Stimulated activated CD8-positive, alpha-beta memory T cell treated with anti-CD3 and anti-CD28 coated beads, Interleukin-4, amount 100 ng/mL, for 1 hour (primary cell): ENCODE measurements at places on chromosomes 3 and 15.

DNA sequence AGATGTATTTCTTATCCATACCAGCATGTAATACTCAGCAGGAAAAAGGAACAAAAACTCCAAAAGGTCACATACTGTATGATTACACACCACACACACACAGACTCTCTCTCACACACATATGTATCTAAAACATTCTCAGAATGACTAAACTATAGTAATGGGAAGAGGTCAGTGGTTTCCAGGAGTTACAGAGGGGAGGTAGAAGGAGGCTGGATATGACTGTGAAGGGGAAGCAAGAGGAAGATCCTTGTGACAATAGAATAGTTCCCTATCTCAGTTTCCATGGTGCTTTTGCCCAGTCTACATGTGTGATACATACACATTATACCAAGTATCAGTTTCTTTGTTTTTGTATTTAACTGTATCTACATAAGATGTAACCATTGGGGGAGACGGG, 190.1 kb downstream of the IL5RA start:
- no peak for DNase-seq

DNA sequence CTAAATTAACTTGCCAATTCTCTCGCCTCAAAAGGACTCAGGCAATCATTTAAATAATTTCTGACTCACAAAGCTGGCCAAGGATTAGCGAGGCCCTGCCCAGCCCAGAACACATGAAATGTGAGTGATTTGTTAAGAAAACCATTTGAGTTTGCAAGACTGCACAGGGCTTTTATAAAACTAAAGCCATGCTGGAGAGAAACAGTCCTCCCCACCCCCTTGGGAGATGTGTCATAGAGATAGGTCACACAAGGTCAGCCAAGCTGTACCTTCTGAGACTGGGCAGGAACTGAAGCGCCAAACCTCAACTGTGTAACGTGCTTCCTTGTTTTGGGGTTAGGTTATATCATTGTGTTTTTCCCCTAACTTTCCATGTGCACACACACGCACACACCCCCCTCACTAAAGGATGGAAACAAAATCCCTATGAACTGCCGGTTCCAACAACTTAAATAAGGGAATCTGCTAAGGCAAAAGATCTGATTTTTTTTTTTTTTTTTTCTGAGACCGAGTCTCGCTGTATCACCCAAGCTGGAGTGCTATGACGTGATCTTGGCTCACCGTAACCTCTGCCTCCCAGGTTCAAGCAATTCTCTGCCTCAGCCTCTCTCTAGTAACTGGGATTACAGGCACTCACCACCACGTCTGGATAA, 8.1 kb downstream of the SPATA12 start:
- DNase-seq, result no peak

- DNase-seq, result no peak
Measured at GRCh38 chr3:50617911-50618481, 1.0 kb downstream of the MAPKAPK3 start.

DNA sequence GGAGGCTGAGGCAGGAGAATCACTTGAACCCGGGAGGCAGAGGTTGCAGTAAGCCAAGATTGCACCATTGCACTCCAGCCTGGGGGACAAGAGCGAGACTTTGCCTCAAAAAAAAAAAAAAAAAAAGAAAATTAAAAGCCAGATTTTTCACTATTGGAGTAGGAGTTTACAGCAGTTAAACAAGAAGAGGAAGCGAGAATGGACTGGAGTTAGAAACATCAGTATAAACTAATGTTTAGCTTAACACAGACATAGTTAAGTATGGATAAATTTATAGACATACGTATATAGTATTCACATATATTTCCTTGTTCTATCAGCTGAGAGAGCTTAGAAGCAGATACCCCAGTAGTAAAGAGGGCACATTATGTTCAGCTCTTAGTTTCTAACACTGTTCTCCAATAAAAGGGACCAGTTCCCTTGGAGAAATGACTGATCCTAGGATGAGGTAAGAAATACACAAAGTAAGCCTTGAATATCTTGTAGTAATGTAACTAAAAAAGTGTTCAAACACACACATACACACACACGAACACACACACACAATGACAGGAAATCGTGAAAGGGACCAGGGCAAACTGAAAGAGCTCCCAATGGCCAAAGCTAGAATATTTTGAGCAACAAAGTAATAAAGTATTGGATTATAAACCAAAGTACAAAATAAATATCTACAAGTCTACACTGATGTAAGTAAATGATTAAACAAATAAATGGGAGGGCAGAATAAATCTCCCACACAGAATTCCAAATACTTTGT, 25.1 kb downstream of the PIK3CB start:
- no peak for DNase-seq

DNA sequence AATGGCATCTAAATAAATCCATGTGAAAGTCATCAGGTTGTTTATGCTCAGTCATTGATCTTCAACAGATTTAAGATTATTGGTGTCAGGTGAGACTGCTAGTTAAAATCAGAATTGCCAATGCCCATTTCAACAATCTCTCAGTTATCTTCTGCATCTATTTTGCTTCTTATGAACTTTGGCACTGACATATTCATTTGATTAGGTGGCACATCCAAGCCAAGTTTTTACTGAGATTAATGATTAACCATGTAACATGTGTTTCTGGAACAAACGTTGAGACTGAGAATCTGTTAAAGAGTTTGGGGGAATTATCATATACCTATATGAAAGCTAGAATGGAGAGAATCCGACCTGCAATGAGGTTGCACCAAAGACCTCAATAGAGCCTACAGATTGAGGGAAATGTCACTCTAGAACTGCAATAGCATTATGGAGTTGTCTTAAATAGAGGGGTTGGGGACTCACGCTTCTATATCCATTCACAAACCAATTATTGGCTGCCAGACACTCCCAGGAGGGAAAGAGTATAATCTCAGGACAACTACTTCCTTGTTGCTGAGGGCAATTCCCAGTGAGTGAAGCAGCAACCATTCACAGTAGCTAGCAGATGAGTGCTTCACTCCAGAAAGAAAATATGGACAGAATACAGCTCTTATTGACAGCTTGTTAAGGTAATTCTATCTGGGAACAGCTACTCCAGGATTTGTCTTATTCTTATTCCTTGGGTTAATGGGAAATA, 891.3 kb downstream of the SQOR start:
- no peak for DNase-seq

- DNase-seq, result no peak
Measured at GRCh38 chr3:192902549-192902948, 15.1 kb downstream of the MB21D2 start.

DNA sequence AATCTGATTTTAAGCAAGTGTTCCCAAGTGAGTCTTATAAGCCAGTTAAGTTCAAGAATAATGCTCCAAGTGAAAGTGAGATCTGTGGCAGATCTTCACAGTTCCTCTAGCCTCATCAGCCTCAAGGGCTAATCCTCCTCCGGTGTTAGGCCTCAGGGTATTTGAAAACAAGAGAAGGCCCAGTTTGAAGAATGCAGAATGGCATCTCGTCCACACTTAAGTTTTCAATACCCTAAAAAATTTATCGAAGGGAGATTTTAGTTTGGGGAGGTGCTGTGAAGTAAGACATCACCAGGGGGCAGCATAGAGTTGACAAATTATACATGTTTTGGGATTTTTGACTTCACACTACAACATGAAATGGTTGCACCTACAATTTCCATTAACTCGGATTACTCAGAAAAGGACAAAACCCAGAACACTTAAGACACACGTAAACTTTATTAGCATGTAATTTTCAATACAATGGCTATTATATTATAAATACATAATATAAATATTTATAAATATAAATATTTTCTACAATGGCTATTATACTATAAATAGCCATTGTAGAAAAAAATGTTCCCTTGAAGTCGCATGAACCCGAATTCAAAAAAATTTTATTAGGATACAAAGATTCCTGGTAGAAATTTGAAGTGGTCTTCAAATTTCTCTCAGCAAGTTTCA, 2.3 kb upstream of the TMEM266 start:
- no peak for DNase-seq

GRCh38 chr15:48507416-48508065, 138.0 kb downstream of the FBN1 start:
- DNase-seq, result no peak

DNA sequence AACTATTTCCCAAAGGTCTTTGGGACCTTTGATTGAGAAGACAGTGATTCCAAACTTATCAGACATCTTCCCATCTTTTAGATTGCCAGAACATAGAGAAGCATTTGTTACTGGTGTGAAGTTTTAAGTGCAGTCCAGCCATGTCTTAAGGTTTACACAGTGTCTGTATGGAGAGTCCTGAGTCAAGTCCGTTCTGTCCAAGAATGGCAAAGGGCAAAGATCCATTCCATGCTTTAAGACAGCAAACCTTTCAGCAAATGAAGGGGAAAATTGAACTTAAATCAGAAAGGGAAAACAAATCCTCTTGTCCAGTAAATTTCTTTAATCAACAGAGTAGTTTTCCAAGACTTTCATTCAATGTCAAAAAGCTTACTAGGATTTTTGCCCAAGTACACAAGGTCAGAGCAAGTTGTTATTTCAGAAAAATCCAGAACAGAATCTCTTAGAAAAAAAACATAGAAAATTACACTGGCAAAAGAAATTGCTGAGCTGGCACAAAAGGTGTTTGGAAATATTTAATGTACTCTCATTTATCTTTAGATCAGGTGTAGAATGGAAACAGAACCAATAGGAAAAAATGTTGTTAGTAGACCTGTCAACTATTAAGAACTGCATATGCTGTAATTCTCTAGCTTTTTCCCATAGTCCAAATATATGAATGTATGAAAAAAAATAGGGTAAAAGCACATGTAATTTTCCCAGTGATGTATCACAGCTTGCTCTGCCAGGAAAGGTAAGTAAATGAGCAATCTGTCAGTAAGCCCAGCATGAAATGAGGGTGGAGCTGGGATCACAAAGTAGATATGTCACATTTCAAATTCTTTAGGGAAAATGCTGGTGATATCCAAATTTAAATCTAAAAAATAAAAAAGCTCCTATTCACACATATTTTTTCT, 1099.9 kb downstream of the TUSC7 start:
- DNase-seq, result no peak

DNA sequence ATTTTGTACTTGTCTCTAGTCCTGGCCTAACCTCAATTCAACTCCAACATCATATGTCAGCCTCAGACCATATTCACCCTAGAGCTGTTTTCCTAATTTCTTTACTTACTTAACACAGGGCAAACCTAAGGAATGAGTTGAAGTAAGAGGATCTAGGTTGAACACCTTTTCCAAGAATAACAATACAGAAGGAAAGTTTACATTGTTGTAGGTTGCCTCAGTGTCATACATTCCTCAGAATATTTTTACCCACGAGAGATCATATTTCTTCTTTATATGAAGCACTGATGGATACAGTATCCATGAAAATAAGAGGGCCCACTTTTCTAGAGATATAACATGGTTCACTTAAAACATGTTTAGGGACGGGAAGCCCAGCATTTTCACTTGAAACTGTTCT, 369.5 kb downstream of the CNTN6 start:
- no peak for DNase-seq

- no peak for DNase-seq
Measured at GRCh38 chr3:33886015-33886414, 87.6 kb downstream of the PDCD6IP start.

DNA sequence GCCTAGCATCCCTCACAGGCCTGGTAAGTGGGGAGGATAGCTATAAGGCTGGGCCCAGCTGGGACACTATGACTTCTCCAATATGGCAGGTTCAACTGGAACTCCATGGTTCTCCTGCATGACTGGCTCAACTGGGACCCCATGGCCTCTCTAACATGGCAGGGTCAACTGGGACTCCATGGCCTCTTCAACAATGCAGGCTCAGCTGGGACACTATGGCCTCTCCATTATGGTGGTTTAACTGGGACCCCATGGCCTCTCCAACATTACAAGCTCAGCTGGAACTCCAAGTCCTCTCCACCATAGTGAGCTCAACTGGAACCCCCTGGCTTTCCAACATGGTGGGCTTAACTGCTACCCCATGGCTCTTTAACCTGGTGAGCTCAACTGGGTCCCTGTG, 58.2 kb upstream of the SEC61A1 start:
- DNase-seq, result no peak

GRCh38 chr3:152175528-152175889, 93.2 kb upstream of the MBNL1 start:
- DNase-seq, result no peak

DNA sequence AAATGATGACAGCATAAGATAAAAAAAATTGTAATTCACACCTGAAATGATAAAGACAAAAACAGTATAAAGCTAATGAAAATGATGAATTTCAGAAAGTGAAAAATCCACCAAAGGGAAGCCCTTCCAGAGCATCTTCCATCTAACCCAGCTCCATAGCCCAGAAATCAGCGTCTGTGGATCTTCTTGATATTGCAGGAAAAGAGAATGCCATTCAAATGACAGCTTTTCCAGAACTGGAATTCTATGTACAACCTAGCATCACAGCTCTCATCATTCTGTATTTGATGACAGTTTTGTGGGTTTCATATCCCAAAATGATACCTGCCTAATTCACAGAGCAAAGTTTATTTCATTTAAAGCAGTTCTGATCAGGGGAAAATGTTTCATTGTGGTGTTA, 267.3 kb downstream of the FHIT start:
- no peak for DNase-seq

DNA sequence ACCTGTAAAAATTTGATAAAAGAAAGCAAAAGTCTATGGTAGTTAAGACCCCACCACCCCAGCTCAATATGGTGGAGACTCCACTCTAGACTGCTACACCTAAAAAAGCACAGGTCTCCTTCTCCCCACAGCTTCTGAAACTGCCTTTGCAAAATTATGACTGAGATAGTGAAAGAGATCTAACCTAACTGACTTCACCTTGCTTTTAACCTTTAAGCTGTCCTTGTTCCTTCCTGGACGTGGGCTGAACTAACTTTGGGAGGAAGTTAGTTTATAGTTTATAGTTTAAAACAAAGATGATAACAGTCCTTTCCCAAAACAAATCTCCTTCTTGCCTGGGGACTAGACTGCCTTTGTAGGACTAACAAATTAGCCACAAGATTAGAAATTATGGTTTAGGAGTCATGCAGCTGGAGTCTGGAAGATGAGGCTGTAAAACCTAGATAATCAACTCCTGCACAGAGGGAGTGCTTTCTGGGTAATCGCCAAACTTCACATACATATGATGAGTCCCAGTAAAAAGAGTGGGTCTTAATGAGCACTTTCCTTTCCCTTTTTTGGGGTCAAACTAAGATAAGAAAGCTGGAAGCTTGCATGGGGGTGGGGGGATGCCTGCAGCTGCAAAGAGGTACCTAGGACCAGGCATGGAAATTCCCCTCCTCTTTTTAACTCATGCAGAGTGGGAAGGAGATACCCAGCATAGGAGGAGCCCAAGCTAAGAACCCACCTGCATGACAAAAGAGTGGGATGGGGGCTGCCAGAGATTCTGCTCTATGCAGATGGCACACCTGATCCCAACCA, 17.5 kb downstream of the CCR8 start:
- no peak for DNase-seq

- no peak for DNase-seq
Measured at GRCh38 chr3:184663756-184664155, 48.1 kb downstream of the MAGEF1 start.

- DNase-seq, result no peak
Measured at GRCh38 chr3:116734243-116734642, 24.7 kb downstream of the TUSC7 start.

DNA sequence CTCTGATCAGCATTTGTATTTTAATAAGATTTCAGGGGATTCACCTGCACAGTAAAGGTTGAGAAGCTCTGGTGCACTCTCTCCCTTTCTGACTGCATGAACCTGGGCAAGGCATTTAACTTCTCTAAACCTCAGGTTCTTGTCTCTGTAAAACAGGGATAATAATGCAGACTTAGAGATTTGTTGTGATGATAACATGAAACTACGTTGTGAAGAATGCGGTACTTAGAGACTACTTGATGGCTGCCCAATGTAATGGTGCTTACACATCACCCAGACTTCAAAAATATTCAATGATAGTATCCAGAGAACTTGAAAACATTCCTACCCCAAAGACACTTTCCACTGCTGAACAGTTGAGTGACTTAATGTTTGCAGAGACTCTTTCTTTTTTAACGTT, 19.8 kb upstream of the TNFSF10 start:
- DNase-seq, result no peak
